ENCODE measurements at places on chromosomes 1 and 21.
A peak's percentile ranks its signal among the peaks of the same experiment; 100 is the strongest.

GRCh38 chr1:196459383-196459782 is 148.9 kb downstream of the KCNT2 start:
- DNase-seq = no peak

- DNase-seq = no peak
Observed at GRCh38 chr1:84117868-84118267, 26.2 kb upstream of the PRKACB start.

GRCh38 chr1:241857131-241857530 is 9.1 kb downstream of the EXO1 start:
- DNase-seq = no peak

- DNase-seq = no peak
Observed at GRCh38 chr1:19088717-19089442, 121.2 kb downstream of the UBR4 start.

- DNase-seq = no peak
Observed at GRCh38 chr1:6547301-6547700, 7.0 kb downstream of the NOL9 start.

- no peak for DNase-seq
Observed at GRCh38 chr1:23394684-23395083, 25.0 kb upstream of the ZNF436 start.

- peak; percentile 80 for DNase-seq
Observed at GRCh38 chr1:9629445-9630201, 21.9 kb upstream of the PIK3CD start.

DNA sequence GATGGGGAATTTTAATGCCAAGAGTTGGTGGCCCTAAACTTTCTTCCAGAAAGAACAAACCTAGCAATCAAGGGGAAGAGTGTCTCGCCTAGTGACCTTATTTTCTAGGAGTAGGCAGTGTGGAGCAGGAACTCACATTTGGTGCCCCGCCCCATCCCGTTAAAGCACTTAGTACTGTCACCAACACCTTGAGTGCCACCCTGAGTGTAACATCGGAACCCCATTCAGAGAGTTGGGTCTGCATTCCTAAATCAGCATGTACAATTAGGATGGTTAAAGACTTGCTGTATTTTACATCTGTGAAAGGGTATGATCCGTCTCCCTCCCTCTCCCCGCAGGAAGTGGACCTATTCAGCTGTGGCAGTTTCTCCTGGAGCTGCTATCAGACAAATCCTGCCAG is 15.5 kb downstream of the ETS2 start:
- no peak for DNase-seq

- DNase-seq = no peak
Observed at GRCh38 chr1:229203030-229203751, 67.7 kb upstream of the RAB4A start.

DNA sequence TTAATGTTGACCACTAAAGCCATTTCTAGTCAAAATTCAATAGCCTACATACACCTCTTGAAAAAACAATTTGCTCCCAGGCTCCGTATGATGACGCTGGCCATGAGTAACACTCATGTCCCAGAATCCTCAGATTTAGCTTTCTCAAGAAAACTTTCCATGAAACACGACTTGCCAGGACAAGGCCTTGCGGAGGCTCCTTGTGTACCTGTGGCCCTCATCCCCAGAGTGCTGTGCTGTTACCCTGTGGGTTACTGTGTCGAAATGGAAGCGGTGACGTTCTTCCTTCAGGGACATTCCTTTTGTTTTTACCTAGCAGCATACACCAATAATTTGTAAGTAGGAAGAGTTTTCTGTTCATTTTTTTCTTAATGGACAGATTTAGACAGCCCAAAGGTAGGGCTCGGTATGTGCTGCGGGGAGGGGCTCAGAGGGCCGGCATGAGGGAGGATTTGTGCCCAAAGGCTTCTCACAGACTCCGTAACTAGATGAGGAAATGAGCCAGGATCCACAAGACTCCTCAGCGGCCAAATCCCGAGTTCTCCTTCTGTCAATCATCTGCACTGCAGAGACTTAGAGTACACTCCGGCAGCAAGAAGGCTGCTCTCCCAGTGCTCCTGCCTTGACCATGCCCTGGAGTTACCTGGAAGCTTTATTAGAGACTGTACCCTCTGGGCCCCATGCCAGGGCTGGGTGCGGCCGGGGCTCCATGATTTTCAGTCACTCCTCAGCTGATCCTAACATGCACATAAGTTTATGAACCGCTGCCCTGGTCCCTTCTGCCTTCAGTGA is 17.8 kb downstream of the GNG12 start:
- DNase-seq = no peak

DNA sequence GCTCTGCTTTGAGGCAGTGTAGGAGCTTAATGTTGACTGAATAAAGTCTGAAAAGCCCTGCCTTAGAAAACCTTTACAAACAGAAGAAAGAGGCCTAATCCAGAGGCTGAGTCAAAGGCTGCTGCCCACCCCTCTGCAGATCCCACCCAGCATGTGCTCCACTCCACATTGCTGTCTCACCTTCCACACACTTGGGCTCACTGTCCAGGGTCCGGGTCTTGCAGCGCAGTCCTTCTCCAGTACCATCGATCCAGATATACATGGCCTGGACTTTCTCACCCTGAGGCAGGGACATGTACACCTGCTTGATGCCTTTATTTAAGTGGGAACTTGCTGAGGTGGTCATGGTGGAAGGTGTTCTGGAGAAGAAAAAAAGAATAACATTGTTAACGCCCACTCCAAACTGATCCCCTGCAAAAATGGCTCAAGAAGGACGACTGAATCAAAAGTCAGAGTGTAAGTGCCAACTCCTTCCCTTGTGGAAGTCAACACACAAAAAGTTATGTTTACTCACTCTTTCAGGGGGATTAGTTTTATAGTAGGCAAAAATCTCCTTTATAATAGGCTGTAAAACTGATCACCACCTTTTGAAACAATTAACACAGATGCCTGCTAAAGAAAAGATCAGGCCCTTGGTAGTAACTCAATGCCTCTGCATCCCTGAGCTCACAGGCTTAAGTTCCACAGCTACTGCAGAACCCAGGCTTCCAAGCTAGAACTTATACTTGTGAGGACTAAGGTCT is 3.0 kb downstream of the GLUL start:
- no peak for DNase-seq

- DNase-seq = no peak
Observed at GRCh38 chr1:82226186-82226505, 425.4 kb downstream of the ADGRL2 start.

- DNase-seq = no peak
Observed at GRCh38 chr1:58380345-58380744, 166.2 kb downstream of the OMA1 start.

DNA sequence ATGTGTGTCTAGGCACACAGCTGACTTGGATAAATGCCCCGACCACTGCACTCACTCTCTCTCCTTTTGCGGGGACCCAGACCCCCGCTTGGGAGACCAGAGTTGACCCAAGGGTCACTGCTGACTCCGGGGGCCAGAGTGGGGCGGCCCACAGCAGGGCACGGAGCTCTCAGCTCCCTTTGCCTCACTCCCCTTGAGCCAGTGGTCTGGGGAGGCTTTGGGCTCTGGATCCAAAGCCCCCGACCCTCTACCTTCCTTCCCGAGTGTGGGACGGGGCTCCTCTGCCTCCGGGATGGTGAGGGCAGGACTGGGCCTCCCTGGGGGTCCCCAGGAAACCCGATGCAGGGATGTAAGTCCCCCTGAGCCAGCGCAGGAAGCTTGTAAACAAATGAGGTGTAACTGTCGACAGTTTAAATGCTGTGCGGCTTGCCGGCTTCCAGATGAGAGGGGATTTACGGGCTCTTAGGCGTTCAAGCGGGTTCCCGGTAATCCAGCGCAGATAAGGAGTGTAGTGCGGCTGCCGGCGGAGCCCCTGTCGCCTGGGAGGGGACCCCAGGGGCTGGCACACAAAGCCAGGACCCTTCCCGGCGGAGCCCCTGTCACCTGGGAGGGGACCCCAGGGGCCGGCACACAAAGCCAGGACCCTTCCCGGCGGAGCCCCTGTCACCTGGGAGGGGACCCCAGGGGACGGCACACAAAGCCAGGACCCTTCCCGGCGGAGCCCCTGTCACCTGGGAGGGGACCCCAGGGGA is 7.4 kb downstream of the ACTRT2 start:
- DNase-seq = no peak

- DNase-seq = no peak
Observed at GRCh38 chr1:31802190-31803150, 13.4 kb downstream of the SPOCD1 start.

GRCh38 chr1:222048094-222048595 is 306.3 kb upstream of the DUSP10 start:
- no peak for DNase-seq

- DNase-seq = no peak
Observed at GRCh38 chr1:54594463-54594862, 28.9 kb downstream of the FAM151A start.

- no peak for DNase-seq
Observed at GRCh38 chr1:11485191-11485590, 6.2 kb downstream of the DISP3 start.

DNA sequence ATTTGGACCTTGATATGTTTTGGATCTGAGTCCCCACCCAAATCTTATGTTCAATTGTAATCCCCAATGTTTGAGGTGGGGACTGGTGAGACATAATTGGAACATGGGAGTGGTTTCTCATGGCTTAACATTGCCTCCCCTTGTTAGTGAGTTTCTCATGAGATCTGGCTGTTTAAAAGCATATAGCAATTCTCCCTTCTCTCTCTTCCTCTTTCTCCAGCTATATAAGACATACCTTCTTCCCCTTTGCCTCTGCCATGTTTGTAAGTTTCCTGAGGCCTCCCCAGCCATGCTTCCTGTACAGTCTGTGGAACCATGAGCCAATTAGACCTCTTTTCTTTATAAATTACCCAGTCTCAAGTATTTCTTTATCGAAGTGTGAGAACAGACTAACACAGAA is 692.4 kb downstream of the KCNT2 start:
- DNase-seq = no peak

GRCh38 chr1:18285538-18285924 is 177.9 kb downstream of the IGSF21 start:
- no peak for DNase-seq

DNA sequence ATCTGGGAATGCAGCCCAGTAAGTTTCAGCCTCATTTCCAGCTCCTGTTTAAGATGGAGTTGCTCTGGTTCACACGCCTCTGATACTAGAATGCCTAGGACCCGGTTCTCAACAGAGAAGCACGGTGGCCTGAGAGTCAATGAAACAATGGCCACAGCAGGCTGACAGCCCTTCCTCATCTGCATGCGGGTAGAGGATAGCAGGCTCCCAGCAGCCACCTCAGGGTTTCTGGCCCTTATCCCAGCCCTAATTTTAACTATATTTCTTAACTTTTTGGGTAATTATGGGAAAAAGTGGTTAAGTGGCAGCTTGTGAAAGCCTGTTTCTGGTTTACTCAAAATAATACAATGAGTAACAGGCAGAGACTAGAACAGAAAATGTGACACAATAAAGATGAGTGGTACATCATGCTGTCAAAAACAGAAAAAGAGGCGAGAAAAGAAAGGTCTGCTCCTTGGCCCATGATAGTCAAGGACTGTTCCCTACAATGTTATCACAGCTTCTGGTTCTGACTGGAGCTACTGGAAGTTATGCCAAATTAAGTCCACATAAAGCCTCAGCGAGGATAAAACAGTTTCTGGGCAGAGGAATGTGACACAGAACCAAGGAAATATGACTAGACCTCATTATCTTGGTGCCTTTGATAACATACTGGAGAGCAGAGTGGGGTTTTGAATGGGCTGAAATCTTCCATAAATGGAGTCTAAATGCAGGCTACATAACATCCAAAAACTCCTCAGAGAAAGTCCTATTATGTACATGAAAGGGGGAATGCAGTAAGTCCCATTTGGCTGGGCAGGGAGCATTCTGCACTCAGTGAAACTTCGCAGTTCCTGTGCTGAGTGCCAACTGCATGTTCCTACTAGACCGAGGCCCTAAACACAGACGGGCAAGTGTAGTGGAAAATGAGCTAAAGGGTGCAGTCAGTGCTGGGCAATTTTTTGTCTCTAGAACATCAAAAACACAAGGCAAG is 92.1 kb downstream of the NIBAN1 start:
- peak; percentile 37 for DNase-seq

- no peak for DNase-seq
Observed at GRCh38 chr1:211699059-211699458, 23.6 kb upstream of the NEK2 start.

DNA sequence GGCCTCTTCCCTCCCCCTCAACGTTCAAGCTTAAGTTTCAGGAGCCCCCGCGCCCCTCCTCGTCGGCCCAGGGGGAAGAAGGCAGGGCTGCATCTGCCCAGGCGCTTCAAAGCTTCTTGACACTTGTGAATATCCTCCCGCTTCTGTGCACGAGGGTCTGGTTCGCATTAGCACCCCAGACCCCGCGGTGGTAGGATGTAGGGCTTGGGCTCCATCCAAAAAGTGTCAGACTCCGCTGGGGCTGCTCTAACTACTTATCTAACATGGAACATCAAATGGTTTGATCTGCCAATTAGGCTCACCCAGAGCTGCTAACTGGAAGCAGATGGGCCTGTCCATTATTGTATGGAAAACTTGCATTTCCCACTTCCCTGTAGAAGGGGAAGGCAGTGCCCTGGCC is 28.9 kb downstream of the TAS1R2 start:
- no peak for DNase-seq

DNA sequence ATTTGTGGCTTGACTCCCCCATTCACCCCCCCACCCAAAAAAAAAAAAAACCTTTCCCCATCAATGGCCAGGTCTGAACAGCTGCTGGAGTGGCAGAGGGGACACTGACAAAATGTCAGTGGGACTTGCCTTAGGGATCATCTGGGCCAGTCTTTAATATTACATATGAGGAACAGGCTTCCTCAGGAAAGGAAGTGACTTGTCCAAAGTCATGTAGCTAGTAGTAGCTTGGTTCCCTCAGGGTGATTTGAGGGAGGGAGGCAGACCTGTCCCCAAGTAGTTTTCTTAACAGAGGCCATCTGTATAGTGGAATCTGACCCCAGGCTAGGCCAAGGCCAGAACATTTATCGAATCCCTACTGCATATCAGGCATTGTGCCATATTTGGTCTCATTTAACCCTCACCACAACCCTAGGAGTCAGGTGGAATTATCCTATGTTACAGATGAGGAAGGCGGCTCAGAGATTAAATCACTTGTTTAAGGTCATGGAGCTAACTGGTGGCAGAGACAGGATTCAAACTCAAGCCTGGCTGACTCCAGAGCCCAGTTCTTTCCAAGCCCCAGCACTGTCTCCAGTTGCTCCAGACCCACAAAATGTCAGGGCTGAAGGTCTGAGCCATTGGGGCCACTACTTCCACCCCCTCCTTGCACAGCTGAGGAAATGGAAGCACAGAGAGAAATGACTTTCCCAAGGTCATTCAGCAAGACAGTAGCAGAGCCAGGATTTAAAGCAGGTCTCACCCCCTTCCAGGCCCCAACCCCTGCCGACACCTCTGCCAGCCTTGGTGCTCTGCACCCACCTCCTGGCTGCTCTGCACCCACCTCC is 10.4 kb downstream of the ZBTB7B start:
- DNase-seq = no peak
